Type B pancreatic cell (in vitro differentiated cells): ENCODE measurements at places on chromosomes 2 and 18.

DNA sequence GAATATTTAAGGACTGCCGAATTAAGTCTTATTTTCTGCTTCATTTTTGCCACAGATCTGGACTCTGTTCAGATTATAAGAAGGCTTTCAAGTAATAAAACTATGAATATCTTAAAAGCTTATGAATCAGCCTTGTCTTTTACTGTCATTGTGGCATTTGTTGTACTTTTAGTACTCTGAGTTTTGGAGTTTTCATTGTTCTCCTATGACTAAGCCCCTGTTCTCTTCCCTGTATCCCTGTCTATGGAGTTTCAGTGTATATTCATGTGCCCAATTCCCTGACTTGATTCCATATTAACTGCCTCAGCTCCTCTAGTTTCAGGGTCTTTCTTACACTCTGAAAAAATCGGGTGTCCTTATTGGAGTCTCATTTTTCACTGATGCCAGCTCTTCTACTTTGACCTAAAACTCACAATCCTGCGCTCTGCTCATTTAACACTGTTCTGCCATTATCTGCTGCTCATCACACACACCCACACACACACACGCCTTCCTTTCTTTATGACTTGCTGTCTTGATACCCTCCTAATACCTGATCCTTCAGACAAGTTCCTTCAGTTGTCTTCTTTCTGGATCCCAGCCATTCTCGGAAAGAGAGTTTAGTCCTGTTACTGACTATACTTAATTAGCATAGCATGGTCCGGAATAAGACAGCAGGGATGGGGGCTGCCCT is 511.8 kb downstream of the CPS1 start:
- DNase-seq, result no peak

GRCh38 chr2:217113491-217113890 is 253.6 kb upstream of the TNP1 start:
- no peak for DNase-seq

- DNase-seq, result no peak
Measured at GRCh38 chr2:224723586-224724217, 7.5 kb upstream of the CCDC195 start.

GRCh38 chr2:239086325-239087020 is 238.6 kb downstream of the TWIST2 start:
- no peak for DNase-seq

DNA sequence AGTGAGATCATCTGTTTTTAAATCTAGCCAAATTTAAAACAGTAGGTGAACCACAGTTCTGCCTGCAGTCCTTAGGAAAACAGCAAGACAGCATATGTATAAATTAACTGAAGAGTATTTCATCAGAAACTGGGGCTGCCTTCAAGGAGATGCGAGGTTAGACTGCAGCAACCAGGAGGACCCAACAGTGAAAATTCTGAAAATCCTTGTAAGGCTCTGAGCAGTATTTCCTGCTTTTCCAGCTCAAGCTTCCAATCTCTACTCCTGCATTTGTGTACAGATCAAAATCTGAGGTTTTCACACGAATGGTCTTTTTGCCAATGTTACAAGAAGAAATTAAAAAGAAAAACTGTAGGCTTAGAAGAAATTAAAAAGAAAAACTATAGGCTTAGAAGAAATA is 43.7 kb downstream of the CERKL start:
- DNase-seq, result no peak

DNA sequence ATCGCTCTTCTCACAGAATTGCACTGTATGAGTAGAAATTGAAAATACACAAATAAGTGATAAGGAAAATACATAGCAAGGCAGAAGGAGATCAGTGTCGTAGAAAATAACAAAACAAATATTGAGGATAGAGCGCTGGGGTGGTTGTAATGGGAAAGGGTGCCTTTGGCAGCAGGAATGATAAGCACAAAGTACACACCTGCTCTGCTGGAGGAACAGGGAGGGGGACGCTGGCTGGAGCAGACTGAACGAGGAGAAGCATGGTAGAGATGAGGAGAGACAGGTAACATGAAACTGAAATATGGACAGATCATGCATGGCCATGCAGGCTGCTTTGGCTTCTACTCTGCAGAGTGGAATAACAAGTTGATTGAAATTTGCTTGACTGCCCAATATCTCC is 181.2 kb upstream of the FSHR start:
- no peak for DNase-seq

- no peak for DNase-seq
Measured at GRCh38 chr2:216850665-216851322, 9.1 kb downstream of the TNP1 start.

GRCh38 chr18:74378179-74378682 is 62.6 kb downstream of the C18orf63 start:
- no peak for DNase-seq

- DNase-seq, result no peak
Measured at GRCh38 chr2:153268941-153269461, 209.6 kb downstream of the RPRM start.

DNA sequence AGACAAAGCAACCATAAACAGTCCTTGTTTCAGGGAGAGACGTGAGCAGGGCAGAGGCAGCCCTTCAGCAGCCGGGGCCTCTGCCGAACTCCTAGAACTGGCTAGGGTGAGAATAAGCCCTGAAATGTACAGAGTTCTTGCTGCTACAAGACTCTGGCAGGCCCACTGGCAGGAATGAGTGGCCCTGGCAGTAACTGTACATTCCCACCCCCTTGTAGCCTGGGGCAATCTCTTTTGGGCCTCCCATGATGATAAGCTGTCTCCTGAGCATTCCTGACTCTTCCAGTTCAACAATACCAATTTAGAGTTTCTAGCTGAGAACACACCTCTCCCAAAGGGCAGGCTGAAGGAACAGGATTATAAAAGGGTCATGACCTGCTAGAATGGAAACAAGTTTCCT is 54.3 kb downstream of the HAUS1 start:
- no peak for DNase-seq

DNA sequence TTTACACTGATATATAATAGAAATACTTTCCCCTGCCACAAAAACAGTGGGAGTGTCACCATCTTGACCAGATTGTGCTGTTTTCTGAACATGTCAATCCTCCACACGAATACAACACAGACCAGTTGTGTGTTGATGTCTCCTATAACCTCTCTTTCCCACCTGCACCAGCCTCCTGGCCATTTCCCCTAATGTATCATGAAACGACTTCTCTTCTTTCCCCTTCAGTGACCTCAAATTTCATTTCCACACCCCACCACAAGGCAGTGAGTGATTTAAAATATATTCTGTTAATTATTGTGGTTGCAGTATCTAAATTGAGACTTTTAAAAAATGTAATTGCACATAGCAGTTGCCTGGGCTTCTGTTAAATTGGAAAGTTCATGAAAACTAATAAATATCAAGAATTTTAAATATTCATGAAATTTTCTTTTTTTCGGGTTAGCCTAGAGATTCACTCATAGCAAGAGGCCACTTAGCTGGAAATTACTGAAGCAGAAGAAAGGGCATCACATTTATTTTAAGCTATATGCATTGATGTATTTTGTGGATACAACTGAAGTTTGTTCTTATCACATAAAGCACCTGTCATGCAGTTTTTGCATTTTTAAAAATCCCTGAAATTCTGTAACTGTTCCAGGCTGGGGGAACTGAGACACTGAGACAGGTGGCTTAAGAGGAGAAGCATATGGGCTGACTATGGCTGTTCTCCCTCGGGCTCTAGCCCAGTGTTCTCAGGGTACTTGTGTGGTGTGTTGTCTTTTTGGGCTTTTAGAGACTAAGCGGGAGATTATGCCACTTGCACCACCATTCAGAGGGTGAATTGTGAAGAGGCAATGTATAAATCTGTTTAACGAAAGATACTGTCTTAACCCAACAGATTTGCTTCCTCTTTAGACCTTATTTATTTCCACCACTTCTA is 15.9 kb downstream of the FAM171B start:
- DNase-seq, result no peak

DNA sequence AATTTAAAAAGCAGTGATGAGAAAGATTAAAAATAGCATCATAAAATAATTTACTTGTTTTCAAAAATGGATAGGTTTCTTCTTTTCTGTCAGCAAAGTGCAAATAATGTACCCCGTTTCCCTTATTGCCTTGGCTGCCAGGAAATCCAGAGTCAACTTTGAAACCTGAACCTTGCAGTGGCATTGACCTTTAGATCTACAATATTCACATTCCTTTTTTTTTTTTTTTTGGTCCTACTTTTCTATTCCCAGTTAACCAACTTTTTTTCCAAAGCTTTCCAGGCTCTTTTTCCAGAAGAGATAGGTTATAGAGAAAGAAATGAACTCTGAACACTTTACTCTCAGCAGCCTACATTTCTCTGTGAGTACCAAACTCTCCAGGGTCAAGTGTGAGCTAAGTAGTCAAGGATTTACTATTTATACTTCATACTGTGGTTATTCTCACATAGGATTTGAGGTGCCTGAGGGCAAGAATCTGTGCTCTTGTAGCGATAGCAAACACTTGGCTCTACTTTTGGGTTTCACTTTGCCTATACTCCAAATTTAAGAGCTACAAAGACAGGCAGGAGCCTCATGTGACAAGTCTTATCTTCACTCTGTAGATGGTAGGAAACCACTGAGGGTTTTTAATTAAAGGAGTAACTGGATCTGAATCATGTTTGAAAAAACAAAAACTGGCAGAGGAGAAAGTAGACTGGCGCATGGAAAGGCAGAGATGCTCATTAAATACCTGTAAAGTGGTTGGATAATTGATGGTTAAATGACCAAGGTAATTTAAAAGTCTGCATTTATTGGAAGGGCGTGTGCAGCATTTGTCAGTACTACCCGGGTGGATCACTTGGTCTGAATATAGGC is 63.2 kb upstream of the TMEM17 start:
- no peak for DNase-seq

GRCh38 chr2:195594919-195595694 is 61.9 kb upstream of the SLC39A10 start:
- no peak for DNase-seq

DNA sequence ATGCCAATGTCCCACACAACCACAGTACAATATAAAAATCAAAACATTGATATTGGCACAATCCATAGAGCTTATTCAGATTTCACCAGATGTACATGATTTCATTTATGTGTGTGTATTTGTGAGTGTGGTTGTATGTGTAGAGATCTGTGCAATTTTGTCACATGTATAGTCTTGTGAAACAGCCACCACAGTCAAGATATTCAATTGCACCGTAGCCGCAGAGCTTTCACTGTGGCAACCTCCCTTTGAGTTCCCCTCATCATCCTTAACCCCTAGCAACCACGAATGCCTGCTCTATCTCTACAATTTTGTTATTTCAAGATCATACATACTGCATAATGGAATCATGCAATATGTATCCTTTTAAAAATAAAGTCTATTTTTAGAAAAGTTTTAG is 391.3 kb downstream of the SETBP1 start:
- no peak for DNase-seq

- DNase-seq, result no peak
Measured at GRCh38 chr2:693606-694005, 16.4 kb upstream of the TMEM18 start.

DNA sequence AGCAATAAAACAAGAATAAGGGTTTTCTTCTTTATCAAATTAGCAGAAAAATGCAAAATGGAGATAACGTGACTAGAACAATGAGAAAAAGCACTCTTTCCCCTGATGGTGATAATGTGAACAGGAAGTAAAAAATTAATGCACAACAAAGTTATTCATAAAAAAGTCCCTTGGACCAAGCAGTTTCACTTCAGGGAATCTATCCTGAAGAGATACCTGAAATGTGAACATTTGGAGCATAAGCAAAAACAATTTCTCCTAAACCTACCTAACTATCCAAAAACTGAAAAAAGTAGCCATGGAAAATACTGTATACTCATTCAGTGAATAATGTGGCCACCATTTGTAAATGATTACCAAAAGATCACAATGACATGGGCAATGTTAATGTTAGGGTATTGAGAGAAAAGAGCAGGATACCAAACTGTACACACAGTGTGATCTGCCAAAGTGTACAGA is 48.7 kb downstream of the TRIP12 start:
- DNase-seq, result no peak

- no peak for DNase-seq
Measured at GRCh38 chr2:60044484-60044883, 509.0 kb downstream of the BCL11A start.

DNA sequence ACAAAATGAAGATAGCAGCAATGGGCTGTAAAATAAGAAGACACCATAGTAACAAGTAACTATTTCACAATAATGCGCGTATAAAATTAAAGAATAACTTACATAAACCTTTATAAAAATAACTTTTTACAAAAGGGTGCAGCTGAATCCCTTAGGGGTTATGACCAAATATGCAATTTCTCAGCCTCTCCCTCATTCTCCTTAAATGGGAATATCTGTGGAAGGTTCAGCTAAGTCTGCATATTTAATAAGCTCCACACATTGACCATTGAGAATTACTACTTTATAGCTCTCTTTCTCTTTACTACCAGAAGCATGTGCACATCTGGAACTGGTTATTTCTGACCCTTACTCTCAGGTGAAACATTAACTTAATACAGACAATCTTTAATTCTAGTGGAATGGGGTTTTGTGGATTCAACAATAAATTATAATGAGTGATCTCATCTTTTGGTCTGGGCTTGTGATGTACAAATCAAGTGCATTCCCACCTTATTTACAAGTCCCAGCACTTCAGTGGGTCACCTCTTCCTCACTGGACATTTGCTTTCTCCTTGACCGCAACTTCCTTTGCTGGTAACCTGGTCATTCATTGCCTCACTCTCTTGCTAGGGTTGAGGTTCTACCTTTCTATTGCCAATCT is 15.7 kb downstream of the ARHGAP15 start:
- DNase-seq, result no peak

GRCh38 chr2:27250652-27251379 is 12.0 kb downstream of the SLC30A3 start:
- no peak for DNase-seq

- no peak for DNase-seq
Measured at GRCh38 chr2:112006076-112006410, 49.0 kb upstream of the TMEM87B start.

- DNase-seq, result no peak
Measured at GRCh38 chr2:25053041-25053440, 11.2 kb downstream of the EFR3B start.

GRCh38 chr2:239566162-239566994 is 165.6 kb upstream of the HDAC4 start:
- no peak for DNase-seq

- DNase-seq, result no peak
Measured at GRCh38 chr2:165544897-165545296, 75.4 kb downstream of the CSRNP3 start.

GRCh38 chr2:81087646-81088045 is 783.1 kb upstream of the LRRTM1 start:
- no peak for DNase-seq

DNA sequence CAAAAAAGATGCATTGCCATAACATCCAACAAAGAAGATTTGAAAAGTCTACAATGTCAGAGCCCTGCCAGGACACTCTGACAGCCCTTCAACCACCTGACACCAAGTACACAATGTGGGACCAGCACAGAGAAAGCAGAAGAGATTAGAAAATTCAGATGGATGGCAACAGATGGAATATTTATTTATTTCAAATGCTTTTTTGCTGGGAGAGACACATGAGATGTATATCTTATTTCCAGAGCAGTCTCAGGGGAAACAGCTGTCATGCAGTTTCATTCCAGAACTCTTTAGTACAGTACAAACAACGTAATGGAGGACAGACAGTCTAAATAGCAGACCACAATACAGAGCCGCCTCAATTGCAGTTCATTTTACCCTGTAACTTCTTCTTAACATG is 110.1 kb downstream of the MAIP1 start:
- DNase-seq, result no peak

GRCh38 chr2:7736646-7737305 is 819.6 kb downstream of the RNF144A start:
- DNase-seq, result no peak
